ENCODE measurements at places on chromosomes 2 and 18. TPM values are rescaled to one million over a fixed set of nuclear protein-coding genes. Genes with fewer than 3 reads are reported as not detected.

The ASB18 gene
- polyA plus RNA-seq: not detected

The MERTK gene
- not detected for polyA plus RNA-seq

The TCF23 gene
- not detected for polyA plus RNA-seq

The PIEZO2 gene
- polyA plus RNA-seq: not detected

The DSG4 gene
- not detected for polyA plus RNA-seq

The LRRTM1 gene
- polyA plus RNA-seq: not detected

The GPR35 gene
- 1.0 TPM for polyA plus RNA-seq

The GRB14 gene
- polyA plus RNA-seq: not detected

The SH2D6 gene
- not detected for polyA plus RNA-seq

The RFX8 gene
- not detected for polyA plus RNA-seq

The TRABD2A gene
- polyA plus RNA-seq: 119 TPM

The SPIRE1 gene
- polyA plus RNA-seq: not detected

The STON1 gene
- 0.39 TPM for polyA plus RNA-seq

GRCh38 chr18:77147418-77147852 lies 14.9 kb upstream of the MBP start:
- no peak for DNase-seq

- no peak for DNase-seq
Measured at GRCh38 chr18:27249933-27250332, 64.8 kb upstream of the CHST9 start.

DNA sequence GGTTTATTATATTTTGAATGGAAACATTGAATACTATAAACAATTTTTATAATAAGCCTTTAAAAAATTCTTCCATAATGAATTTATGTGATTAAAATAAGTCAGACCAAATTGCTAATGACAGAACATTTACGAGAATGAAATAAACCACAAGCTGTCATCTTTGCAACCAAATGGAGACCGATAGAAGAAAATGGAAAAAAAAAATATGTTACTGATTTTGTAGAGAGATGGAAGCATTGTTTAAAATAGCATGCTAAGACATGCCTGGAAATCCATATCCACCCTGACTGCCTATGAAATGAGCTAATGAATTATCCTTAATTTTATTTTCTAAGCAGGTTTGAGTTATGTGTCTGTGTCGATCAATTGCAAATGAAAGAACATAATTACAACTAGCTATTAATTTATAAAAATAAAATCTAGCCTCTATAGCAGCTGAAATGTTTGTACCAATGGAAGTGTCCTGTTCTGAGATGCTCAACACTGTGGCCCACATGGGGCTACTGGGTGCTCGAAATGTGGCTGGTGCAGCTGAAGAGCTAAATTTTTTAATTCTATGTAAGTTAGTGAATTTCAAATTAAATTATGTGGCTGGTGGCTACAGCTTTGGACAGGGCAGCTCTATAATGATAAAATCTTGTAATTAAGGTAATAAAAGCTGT lies 832.8 kb downstream of the RNF144A start:
- no peak for DNase-seq

DNA sequence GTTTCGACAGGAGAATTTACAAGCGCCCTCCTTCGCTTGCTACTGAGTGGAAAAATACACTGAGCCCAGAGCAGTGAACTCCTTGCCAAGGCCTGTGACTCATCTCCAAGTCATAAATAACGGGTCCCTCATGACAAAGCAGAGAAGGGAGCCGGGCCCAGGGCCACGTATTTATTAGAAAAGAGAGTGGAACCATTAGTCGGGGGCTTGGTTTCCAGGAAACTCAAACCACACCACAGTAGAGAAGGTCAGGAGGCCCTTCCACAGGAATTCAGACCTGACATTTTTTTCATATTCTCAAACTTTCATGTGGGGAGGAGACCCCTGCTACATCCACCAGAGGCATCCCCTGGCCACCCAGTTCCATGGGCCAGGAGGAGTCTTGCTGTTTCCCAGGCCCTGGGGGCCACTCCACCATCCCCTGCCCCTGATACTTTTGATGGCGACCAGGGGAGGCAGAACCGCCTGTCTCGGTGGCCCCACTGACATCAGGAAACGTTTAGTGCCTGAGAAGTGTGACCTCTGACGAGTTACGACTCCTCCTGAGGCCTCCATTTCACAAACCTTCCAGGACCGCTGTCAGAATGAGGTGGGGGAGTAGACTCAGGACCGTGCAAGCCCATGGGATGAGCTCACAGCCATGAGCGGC lies 289.7 kb downstream of the DYSF start:
- DNase-seq: no peak

DNA sequence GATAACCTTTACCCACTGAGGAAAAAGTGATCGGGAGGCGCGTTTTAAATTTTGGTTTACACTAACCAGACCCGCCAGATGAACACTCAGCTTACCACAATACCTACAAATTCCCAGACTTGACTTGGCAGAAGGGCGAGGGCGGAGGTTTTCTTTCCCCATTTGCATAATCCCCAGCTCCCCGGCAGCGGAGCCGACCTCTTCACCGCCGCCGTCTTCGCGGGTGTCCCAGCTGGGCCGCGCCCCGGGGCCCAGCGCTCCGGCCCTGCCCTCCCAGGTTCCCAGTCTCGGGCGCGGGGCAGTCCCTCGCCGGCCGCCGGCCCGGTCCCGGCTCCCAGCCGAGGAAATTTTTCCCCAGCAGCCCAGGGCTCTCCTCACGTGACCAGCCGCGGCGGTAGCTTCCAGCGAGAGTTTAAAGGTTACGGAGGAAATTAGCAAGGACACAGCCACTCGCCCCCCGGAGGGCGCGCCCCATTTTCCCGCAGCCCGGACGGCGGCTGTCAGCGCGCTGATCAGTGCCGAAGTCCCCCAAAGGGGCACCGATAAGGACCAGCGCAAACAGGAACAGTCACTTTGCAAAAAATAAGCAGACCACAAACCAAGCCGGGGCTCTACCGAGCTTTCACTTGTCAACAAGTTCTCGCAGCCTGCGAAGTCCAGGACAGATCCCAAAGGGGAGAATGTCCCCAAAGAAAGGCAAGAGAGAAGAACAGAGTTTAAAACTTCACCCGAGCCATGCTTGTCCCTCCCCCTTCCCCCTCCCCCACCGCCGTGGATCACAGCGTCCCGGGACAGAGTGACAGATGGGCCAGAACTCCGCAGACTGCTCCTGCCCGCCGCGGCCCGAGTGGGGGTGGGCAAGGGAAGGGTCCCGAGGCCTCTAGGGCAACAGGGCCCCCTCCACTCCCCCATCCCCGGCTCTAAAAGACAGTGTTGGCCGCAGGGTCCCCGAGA lies 1.3 kb upstream of the PRKCE start:
- DNase-seq: peak; percentile 13

- DNase-seq: no peak
Measured at GRCh38 chr2:18267501-18267900, 293.0 kb downstream of the RDH14 start.

- no peak for DNase-seq
Measured at GRCh38 chr2:166613226-166613625, 119.2 kb upstream of the SCN7A start.

- no peak for DNase-seq
Measured at GRCh38 chr2:157866202-157866601, 9.9 kb downstream of the ACVR1 start.

- DNase-seq: no peak
Measured at GRCh38 chr2:28287256-28287915, 105.3 kb upstream of the FOSL2 start.

- DNase-seq: no peak
Measured at GRCh38 chr18:22543769-22544168, 126.1 kb upstream of the CTAGE1 start.

DNA sequence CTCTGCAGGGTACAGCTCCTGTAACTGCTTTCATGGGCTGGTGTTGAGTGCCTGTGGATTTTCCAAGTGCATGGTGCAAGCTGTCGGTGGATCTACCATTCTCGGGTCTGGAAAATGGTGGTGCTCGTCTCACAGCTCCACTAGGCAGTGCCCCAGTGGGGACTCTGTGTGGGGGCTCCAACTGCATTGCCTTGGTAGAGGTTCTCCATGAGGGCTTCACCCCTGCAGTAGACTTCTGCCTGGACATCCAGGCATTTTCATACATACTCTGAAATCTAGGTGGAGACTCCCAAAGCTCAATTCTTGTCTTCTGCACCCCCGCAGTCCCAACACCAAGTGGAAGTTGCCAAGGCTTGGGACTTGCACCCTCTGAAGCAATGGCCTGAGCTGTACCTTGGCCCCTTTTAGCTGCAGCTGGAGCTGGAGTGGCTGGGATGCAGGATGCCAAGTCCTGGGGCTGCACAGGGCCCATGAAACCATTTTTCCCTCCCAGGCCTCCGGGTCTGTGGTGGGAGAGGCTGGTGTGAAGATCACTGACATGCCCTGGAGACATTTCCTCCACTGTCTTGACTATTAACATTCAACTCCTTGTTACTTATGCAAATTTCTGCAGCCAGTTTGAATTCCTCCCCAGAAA lies 41.6 kb downstream of the EDAR start:
- DNase-seq: no peak

DNA sequence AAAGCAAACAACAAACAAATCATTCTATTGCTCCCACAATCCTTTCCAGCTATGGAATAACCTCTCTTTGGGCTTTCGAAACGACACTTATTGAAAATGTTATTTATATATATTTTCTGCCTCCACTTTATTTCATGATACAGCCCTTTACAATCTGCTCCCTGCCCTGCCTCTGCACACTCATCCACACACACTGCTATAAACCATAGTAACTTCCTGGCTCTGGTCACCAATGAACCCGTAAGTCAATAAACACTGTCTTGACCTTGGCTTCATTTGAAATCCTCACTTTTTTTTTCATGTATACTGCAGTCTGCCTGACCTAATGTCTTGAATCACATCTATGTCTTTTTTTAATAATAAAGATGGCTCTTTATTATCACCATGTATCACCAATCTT lies 161.5 kb downstream of the SLC39A10 start:
- DNase-seq: no peak

GRCh38 chr2:131094463-131095281 lies 1.4 kb upstream of the FAM168B start:
- DNase-seq: no peak

DNA sequence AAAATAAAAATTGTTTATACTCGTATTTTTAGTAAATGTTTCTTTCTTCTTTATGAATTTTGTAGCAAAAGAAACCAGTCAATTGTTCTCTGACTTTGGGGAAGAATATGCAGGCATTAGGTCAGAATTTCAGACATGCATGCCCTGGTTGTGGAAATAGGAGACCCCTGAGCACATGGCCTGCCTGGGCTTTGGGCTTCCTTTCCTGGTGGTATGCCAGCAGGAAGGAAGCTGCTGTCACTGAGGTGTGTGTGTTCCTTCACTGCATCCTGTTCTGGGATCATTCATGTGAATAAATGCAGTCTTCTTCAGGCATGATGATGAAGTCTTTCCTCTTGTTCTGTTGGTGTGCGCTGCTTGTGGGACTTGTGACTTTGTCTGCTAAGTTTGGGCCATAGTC lies 920.2 kb upstream of the VRK2 start:
- no peak for DNase-seq

DNA sequence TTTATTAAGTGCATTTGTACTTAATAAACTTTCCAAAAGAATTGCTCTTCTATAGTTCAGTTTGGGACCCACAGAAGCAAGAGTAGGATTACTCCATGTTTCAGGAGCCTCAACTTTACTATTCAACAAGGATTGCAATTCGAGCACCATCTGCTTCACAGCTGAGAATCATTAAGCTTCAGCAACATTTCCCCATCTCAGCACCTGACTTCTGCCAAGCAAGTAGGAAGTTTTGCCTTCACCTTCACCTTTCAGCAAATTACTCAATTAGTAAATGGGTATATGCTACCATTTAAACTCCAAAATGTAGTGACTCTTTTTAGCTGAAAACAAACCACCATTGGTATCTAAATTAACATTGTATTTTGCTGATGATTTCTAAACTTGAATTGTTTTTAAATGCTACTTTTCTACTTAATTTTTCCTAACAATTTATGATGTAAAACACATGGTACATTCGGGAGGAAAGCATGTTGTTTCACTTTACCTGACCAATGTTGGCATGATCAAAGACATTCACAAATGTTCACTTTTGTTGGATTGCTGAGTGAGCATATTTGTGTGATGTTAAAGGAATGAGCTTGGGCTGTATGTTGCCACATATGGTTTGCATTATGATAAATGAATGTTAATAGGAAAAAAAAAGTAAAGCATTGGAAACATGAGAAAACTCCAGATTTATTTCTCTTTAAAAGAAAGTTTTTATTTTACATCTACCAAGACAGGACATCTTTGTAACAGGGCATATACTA lies 159.2 kb downstream of the GULP1 start:
- DNase-seq: no peak

DNA sequence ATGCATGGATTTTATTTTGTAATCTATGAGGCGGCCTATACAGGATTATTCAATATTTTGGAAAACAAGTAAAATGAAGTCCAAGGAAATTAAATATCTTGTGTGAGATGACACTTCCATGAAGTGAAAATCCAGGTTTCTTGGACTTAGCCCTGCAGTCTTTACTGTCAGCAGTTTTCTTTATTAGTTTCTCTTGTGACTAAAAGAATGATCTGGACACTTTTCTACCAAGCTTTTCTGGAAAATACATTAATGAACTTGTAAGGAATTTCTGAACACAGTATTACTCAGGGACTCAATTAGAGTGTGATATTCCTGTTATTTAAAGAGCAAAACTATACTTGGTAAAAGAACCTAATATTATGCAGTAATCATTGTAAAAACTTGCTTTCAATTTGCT lies 610.4 kb upstream of the SLC8A1 start:
- no peak for DNase-seq

- no peak for DNase-seq
Measured at GRCh38 chr2:188773075-188773474, 201.1 kb upstream of the COL3A1 start.

GRCh38 chr2:20538308-20539132 lies 91.6 kb downstream of the RHOB start:
- no peak for DNase-seq
